ENCODE measurements at places on chromosomes 4 and X.

DNA sequence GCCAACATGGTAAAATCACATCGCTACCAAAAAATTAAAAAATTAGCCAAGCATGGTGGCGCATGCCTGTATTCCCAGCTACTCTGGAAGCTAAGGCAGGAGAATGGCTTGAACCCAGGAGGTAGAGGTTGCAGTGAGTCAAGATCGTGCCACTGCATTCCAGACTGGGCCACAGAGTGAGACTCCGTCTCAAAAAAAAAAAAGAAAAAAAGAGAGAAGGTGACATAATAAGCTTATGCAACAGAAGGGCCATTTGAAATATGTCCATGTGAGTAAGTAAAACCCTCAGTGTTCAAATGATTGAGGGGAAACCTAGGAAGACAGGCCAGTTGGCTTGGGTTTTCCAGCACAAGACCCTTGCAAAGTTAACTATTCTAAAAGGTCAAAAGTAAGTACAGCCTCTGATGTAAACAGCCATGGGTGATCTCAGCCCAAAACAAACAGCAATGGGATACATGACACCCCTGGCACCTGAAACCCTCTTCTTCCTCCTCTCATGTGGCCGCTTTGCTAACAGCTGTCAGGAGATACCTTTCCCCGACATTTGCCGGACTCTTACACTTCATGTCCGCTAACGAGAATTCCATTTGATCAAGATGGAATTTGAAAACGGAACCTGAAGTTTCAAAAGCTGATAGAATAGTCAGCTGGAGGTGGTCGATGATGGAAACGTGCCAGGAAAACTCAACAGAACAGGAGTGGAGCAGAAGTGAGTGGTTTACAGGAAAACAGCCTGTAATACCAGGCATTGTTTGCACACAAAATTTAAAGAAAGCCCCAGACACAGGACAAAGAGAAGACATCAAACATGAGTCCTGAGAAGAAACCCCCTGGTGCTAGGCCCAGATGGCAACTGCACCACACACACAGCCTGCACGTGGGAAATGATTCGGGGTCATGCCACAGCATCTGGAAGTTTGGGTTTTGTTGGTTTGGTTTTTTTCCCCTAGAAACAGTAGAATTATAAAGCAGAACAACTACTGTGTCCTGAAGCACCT lies 93.0 kb upstream of the STS start:
- no peak for DNase-seq

DNA sequence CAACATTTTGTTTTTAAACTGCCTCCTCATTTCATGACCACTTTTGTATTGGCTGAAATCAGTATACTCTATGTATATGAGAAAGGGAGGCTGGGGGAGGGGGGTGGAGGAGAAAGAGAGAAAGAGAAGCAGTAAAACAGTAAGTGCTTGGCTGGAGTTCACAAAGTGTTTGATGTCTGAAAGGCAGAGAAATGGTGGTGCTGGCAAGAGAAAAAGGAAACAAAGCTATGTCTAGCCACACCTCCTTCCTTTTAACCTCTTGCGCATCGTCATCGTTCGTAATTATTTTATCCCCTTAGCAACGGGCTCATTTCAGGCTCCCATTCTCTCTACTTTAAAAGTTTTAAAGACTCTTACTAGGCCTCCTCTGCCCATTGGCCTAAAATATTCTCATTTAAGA lies 25.6 kb downstream of the RPA4 start:
- DNase-seq = no peak

GRCh38 chrX:132636080-132636479 lies 147.2 kb upstream of the MBNL3 start:
- no peak for DNase-seq

DNA sequence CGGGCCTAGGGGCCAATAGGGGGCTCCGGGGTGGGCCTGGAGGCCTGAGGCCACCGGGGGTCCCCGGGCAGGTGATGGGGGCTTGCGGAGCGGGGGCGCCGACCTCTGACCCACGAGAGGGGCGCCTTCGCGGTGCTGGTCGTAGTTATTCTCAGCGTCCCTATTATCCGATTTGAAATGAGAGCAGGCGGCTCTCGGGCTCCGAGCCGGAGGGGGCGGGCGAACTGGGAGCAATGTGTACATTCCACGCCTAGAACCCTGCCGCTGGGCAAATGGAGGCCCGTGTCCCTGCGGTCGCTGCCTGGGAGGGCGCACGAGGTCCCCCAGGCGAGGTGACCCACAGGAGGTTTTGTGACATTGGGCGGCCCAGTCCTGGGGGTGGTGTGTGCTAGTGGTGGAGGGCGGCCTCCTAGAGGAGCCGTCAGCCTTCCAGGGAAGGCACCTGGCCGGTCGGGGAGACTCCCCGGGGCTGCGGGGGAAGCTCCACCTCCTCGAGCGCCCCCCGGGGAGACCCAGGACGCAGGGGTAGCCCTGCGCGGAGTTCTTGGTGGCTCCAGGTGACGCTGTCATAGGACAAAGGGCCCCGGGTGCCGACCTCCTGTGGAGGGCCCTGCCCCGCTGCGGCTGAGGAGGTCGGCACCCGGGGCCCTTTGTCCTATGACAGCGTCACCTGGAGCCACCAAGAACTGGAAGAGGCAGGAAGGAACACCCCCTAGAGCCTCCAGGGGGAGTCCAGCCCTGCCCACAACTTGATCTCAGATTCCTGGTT lies 102.6 kb upstream of the PRKX start:
- no peak for DNase-seq

DNA sequence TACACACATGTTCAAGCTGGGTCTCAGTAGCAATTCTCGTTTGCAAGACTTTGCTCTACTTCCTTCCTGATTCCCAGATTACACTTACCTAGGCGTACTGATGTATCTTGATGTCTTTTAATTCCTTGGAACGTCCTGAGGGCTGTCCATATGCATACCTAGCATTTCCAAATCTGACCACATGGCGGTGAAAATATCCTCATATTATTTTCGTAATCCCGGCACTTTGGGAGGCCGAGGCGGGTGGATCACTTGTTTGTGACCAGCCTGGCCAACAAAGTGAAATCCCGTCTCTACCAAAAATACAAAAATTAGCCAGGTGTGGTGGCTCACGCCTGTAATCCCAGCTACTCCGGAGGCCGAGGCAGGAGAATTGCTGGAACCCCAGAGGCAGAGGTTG lies 1786.3 kb upstream of the TENM3 start:
- DNase-seq = no peak

Measured in H54 (cell line).